ENCODE measurements at places on chromosomes 6 and 20.

GRCh38 chr6:36319821-36320220, 16.9 kb downstream of the BNIP5 start:
- no peak for DNase-seq

GRCh38 chr6:51571168-51571567, 516.2 kb downstream of the PKHD1 start:
- no peak for DNase-seq

GRCh38 chr6:118813775-118814174, 80.2 kb upstream of the ASF1A start:
- DNase-seq: no peak

DNA sequence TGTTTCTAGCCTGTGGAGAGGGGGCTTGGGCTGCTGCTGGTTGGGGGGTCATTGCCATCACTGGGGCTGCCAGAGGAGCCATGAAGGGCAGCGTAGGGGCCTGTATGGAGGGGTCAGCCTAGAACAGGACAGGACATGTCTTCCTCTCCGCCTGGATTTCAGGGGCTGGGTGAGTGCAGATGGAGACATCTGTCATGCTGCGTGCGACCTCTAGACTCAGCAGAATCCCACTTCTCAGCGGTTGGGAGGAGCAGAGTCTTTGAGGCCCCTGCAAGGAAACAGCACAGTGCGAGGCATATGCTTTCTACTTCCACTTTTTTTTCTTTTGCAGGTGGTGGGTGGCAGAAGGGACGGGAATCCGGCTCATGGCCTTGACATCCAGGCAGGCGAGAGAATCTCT, 67.9 kb downstream of the EZR start:
- no peak for DNase-seq

GRCh38 chr6:165962366-165962765, 205.3 kb downstream of the TBXT start:
- no peak for DNase-seq

GRCh38 chr20:5234158-5234557, 82.6 kb downstream of the PROKR2 start:
- no peak for DNase-seq

DNA sequence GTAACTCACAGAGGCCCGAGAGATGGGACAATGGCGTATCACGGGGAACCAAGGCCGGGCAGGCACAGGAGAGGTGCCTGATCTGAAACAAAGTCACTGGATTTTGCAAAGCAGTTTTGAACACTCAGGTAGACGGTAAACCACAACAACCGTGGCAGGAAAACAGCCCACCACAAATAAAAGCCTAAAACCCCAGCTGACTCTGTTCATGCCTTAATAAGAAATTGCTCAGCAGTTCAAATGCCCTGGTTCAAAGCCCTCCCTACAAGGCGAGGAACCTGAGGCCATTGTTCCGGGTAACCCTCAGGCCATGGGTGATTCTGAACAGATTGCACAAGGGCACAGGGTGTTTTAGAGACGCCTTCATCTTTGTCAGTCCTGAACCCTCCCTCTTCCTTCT, 114.2 kb downstream of the MAP3K7 start:
- DNase-seq: no peak

DNA sequence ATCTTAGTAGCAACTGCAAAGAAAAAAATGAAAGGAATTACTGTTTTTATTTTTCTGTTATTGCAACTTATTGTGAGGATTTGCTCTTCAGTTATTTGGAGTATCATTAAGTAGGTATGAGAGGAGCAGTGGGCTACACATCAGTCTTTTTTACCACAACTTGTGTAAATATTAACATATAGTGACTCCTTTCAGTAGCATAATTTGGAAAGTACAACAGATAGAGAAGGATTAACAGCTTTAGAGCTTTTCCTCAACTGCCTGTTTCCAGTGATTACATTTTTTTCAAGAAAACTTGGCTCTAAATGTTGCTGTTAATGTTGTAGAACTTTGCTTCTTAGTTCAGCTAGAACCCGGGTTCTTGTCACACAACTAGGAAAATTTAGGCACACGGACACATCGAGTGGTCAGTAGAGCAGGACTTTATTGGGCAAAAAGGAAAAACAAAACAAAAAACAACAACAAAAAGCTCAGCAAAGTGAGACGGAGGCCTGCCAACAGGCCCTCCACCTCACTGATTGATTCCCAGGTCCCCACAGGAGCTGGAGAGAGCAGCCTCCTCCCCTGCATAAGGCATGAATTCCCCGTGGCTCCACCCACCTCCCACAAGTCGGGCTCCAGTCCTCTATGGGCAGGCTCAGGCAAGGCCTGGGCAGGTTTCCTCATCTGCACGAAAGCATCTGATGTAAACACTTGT, 75.1 kb downstream of the ADGRG6 start:
- DNase-seq: no peak

DNA sequence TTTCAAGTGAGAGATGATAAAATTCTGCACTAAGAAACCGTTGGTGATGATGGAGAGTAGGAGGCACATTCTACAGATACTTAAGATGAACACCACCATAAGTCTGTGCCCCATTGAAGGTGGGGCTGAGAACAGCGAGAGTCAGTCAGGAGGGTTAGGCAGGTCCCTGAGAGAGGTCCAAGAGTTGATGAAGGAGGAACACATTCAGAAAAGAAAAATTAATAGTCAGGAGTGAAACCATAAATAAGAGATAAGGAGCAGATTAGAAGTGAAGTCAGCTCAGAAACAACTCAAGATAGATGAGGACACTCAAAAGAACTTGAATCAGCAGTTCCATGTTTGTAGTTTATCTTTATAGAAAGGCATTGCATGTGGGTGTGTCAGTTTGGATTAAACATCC, 727.2 kb upstream of the MARCKS start:
- DNase-seq: no peak

DNA sequence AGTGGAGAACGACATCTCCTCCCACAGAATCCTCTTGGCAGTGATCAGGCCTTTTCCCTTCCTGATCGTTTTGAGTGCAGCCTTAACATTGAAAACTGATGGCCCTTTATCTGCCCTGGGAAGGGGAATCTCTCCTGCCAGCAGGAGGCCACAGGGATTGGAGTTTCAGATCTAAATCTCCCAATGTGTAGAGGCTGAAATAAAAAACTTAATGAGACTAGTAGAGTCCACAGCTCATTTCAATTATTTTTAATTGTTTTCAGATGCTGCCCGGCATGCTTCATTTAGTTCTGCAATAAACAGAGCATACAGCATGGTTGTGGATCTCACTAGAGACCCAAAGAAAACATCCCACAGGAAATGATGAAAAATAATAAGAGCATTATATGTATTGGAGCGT, 662.2 kb upstream of the HS3ST5 start:
- no peak for DNase-seq

GRCh38 chr20:40390654-40391053, 298.4 kb downstream of the MAFB start:
- no peak for DNase-seq

DNA sequence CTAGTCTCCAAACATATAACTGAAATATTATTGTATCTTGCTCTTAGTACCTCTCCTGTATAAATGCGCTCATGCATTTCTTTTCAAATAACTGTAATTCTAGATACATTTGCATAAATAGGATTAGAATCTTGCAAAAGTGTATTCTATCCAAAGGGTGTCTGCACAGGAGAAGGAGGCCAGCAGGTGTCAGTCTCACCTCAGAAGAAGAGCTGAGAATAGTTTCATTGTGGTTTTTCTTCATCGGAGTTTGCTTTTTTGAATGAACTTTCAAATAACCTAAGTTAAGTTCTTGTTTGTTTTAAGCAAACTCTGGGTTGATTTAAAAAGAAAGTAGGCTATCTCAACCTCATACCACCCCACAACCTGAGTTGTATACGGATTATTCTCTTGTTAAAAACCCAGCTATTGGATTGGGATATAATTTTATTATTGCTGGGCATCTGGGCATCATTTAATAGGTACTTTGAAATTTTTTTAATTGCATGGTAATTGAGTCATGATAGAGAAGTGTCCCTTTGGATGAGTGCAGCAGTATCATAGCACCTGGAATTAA, 125.0 kb upstream of the MLIP start:
- DNase-seq: no peak

- DNase-seq: no peak
These were observed 17.6 kb upstream of the TBC1D32 start for GRCh38 chr6:121351916-121352315.

DNA sequence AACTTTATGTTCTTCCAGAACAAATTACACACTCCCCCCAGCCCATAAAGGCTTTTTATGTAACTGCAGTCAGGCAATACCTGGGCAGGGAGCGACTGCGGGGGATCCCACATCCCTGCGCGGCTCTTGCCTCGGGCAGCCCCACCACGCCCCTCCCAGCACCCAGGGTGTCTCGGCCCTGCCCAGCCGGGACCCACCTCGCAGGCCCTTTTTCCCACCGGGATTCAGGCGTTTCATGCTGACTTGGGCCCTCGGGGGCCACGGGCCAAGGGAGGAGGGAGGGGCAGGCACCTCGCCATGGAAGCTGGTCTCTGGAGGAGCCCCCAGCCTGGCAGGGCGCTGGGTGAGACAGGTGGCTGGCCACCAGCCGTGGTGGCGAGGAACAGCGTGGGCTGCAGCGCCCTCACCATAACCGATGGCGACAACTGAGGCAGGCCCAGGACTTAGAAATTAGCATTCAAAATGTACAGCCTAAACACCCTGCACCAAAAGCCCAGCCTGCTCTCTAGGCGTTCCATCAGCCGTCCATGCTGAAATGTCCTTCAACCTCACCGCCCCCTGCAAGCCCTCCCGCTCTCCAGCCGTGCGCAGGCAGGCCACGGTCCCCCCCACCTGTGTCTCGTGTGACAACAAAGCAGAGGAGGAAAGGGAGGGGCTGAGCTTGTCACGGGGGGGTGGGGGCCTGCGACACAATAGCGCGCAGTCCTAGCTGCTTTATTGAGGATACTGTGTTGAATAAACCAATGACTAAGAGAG, 15.1 kb upstream of the FOXC1 start:
- DNase-seq: no peak

- no peak for DNase-seq
These were observed 76.9 kb downstream of the PRL start for GRCh38 chr6:22219925-22220324.

GRCh38 chr6:112936504-112936903, 589.4 kb downstream of the RFPL4B start:
- no peak for DNase-seq

DNA sequence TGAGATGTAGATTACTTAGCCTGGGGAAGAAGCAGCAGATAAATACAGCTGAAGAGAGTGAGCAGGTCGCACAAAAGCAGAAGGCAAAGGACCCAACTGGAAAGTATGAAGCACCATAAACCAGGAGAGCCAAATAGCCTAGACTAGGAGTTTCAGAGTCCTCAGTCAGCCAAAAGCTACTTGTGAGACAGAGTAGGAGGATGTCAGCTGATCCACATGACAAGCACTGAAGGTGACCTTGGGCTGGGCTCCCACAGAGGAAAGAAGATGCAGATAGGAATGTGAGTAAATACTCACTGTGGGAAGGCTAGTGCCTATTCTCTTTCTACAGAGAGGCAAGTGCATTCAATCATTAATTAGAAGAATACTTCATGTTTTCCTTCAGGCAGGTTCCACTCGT, 274.0 kb upstream of the POU3F2 start:
- no peak for DNase-seq

Measured in CD4-positive, alpha-beta T cell treated with Interferon gamma for 1 hour (primary cell).